EH (cell line): ENCODE measurements at places on chromosomes 1 and 21.

DNA sequence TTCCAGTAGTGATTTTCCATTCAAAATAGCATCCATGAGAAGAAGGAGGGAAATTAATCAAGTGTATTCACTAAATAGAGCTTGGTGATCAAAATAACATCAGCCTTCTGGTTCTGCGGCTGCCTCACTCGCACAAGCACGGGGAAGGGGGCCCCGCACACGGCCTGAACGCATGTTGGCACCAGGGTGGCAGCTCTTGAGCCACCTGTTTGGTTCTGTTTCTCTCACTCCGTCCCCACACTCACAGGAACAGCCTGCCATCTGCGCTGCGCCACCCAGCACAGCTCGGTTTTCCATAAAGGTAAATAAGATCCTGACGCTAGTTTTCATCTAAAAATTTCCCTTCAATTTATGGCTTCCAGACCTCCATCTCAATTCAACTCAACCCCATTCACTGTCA, 49.4 kb downstream of the TIAM1 start:
- DNase-seq, result no peak

DNA sequence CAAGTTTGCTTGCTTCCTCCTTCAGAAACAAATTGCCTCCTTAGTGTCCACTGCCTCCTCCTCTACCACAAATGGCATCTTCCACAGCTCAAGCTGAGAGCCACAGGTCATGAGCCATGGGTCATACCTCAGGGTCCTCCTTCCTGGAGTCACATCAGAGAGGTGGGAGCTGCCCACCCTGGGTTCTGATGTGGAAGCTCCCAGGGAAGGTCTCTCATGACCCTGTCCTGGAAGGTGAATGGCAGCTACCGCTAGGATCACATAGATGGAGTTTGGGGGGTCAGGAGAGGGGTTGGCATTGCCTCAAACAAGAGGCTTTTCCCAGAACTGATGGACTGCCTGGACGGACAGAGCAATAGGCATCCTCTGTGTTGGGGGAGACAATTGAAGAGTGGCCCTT, 321.4 kb downstream of the MATN1 start:
- DNase-seq, result no peak

DNA sequence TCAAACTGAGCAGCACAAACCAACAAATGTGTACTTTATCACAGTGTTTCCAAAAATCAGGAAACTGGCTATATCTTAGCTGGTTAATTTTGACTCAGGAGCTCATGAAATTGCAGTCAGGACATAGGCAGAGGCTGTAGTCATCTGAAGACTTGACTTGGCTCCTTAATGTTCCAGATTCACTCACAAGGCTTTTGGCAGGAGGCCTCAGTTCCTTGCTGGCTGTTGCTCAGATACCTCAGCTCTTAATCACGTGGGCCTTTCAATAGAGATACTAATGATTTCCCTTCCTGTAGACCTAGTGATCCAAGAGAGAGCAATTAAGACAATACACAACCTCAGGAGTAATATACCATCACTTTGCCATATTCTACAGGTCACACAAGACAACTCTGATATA, 537.7 kb downstream of the BRINP3 start:
- DNase-seq, result no peak

DNA sequence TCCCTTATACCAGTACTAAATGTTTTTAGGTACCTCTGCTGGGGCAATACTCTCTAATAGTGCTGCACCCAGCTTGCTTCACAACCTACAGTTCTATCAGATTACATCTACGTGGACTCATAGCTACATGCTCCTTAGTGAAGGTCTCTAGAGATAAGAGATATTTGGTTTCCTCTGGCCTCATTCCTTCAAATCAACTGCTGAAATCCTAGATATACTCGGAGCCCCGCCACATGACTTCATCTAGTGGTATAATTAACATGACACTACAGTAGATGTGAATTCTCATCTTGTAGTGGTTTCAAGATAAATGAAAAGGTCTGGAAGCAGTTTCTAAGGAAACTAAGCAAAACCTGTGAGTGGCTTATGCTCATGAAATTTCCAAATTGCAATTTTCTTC, 115.4 kb downstream of the SMYD2 start:
- no peak for DNase-seq
